Activated T-cell treated with anti-CD3 and anti-CD28 coated beads, Interleukin-2, amount 50 U/mL, for 48 hours (primary cell): ENCODE measurements at places on chromosomes 3 and 15.

GRCh38 chr15:59694779-59695178 lies 5.7 kb upstream of the BNIP2 start:
- no peak for DNase-seq

GRCh38 chr15:63491979-63492378 lies 12.4 kb upstream of the USP3 start:
- DNase-seq, result no peak

DNA sequence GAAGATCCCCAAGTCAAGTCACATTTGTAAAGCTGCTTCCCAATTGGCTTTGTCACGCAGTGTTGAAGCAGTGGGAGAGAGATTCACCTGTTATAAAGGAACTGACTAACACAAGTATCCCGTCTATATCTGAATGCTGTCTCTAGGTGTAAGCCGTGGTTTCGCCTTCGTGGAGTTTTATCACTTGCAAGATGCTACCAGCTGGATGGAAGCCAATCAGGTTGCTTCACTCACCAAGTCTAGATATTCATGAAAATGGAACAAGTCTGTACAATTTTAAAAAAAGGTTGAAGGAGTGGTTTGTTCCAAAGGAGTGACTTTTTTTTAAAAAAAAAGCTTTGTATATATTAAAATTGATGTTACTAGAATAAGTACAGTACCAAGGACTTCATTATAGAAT lies 11.7 kb downstream of the RBM5 start:
- DNase-seq, result no peak

DNA sequence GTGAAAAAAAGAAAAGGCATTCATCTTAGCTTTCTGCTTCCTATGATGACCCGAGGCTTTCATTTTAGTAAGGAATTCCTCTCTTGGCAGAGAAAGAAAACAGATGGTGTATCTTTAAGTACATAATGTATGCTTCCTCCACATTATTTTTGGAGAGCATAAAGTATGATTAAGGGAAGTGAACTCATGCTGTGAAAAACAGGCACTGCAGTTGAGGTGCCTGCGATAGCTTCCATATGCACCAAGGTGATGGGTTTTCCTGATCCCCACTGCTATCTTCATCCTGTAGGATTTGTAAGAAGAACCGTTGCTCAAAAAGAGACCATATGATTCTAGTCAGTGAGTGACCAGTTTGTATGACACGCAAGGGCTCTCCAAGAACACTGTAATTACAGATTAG lies 411.5 kb upstream of the MCTP2 start:
- no peak for DNase-seq

DNA sequence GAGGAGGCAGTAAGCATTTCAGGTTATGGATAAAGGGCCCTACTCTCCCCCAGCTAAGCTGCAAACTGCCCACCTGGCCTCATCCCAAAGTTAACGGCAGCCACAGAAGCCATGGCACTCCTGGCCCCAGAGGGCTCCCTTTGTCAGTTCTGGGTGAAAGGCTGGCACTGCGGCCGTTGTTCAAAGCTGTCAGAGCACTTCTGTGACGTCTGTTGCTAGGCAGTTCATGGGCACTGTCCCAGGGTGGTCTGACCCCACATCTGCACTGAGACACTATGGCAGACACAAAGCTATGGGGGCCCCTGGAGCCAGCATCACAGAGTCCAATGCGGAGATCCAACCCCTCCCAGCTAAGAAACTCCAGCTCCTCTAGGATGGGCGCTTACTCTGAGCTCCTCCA lies 30.0 kb downstream of the TLE3 start:
- no peak for DNase-seq

DNA sequence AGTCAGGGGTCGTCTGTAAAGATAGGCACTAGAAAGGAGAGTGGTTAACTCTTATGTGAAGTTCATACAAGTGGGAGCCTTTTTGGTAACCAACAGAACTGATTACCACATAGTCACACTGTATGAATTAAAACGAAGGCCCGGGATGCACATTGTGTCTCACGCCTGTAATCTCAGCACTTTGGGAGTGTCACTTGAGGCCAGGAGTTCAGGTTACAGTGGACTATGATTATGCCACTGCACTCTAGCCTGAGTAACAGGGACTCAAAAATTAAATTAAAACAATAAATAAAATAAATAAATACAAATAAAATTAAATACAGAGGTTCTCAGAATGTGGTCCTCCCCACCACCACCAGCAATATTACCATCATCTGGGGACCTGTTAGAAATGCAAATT lies 467 bp downstream of the DNAAF4 start:
- DNase-seq, result no peak

DNA sequence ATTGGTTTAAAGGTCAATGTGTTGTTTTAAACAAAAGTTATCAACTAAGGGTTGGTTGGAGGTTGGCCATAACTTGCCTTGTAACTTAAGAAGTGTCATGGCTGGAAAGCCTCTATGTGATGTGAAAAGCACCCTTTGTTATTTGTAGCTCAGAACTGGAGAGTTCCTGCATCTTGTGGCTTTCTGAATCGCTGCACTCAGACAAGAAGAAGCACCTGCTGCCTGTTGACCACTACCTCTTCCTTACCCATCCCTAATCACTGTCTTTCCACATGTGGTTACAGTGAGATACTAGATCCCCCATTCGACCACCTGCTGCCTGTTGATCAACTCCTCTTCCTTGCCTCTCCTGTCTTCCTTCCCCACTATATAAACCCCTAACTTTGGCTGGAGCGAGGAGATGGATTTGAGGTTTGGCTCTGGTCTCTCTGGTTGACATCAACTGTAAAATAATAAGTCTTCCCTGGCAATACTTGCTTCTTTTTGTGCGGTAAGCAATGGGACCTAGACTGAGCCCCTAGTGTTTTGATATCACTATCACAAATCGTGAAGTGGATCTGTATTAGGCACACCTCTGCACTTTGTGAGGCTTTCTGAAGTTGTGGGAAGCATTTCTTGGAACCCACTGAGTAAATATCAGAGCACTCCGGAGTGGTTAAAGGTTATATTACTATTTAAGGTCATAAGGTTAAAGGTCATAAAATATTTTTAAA lies 13.8 kb downstream of the RPL39L start:
- DNase-seq, result no peak

DNA sequence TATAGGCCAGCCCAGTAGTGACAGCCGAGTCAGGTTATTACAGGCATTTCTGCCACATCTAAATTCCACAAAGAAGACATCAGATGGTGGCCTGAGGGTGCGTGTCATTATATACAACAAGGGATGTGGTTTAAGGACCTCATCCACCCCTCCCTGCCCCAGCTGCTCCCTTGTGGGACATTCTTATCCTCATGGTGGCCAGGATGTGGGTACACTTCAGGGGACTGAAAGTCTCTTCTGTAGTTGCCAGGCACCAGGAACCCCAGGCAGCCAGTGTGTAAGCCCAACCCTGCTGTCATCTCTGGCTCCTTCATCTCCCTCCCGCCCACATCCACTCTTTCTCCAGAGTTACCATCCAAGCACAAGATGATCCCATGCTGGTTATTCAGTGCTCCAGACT lies 224.9 kb upstream of the TOPAZ1 start:
- no peak for DNase-seq

DNA sequence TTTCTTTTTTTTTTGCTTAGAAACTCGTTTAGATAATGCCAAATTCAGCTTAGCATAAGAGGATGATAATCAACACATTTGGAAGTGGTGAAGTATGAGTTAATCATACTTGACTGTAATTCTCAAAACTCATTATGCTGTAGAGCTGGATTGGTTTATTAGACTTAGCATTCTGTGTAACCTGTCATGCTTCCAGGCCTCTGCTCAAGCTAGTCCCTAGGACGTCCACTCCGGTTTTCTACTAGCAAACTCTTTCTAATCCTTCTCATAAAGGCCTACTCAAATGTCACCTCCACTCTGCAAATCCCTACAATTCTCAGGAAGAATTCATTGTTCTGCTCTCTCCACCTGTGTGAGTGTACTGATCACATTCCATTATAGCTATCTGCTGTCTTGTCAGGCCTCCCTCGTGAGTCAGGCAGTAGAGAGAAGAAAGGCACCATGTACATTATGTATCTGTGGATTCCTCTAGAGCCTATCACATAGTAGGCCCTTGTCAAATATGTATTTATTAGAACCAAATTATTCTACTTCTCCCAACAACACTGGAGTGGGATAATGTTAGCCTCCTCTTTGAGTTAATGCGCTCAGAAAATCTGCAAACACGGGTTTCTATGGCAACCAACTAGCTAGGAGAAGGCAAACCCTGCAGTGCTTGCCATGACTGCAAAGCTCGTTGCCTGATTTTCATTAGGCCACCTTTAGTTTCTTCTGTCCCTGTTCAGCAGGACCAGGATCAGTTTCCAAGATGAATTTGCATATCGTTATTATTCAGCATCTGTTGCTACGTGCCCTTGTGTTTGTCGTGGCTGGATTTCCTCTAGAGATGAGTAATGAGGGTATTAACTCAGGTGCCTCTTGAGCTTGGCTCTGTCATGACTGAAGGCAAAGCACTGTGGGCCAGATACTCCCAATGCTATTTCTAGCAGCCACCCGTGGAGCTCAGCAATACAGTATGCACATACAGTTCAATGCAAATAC lies 30.7 kb downstream of the ATP13A5 start:
- no peak for DNase-seq

DNA sequence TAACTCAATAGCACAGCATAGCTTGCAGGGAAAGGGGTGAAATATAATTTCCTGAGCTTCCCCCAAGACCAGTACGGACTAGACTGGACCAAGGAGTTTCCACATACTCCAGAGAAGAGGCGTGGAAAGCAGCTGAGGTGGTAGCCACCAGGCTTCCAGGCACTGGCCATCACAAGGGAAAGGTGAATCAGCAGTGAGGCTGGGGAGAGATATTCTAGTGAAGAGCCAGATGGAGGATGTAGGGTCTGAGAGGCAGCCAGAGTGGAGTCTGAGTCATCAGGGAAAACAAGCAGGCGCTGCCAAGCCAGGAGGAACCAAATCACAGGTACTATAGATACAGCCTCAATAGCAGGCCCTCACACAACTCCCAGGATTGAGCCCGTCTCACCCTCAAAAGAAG lies 9.6 kb upstream of the RASA2 start:
- peak; percentile 49 for DNase-seq

- no peak for DNase-seq
These were observed 4.5 kb upstream of the AP2M1 start for GRCh38 chr3:184169896-184170875.

DNA sequence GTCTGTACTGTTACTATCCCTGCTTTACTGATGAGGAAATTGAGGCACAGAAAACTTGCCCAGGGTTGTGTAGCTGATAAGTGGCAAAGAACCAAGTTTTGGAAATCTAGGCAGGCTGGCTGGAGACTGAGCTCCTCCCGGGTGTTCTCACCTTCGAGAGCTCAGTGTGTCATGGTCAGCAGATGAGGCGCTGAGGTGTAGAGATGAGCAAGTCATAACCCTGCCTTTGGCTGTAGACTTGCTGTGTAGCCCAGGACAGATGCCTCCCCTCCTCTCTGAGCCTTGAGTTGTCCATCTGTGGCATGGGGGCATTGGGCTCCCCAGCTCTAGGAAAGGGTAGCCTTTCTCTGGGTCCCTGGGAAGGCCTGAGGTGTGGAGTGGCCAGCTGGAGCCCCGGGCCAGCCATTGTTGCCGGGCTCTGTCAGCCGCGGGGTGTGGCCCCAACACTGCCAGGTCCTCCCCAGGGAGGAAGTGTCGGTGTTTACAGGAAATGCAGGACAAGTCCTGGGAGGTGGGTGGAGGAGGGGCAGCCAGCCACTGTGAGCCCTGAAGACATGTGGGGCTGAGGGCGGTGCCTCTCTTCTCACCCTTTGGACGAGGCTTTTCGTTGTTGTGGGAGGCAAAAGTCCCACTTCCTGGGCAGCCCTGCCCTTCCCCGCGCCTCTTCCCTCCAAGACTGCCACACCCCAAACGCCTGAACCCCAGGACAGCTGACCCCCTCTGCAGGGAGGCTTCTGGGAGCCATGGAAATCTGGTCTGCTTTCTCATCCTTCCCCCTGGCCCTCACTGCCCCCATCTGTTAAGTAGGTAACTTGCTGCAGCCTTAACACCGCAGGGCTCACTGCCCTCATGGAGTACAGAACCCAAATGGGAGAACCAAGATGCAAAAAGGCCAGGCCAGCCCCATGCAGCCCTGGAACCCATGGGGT lies 29.1 kb downstream of the FGD5 start:
- no peak for DNase-seq

- no peak for DNase-seq
These were observed 16.5 kb upstream of the FBXO22 start for GRCh38 chr15:75887178-75887577.

DNA sequence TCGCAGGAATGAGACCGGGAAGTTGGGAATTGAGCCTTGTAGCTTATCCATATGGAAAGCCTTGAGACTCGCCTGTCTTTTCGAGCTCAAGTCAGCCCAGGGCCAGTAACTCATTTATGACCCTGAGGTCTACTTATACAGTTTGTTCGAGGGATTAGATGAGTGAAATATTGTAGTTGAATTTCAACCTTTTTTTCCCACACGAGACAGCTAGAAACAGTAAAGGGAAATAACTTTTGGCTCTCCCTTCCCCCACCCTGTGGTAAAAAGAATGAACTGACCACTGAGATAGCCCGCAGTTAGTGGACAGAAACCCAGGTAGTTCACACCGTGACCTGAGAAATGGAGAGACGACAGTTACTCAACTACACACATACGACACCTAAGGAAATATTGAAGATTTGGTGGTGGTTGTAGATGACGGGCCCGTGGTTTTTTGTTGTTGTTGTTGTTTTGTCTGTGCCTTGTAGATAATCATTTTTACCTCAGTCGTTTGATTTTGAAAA lies 841 bp downstream of the EIF3J start:
- no peak for DNase-seq
